Omental fat pad (tissue), 4 donors: ENCODE measurements at places on chromosomes 4 and X. TPM values are rescaled to one million over a fixed set of nuclear protein-coding genes. Genes with fewer than 3 reads are reported as not detected.

The STBD1 gene
- total RNA-seq = 12.8 TPM

DNA sequence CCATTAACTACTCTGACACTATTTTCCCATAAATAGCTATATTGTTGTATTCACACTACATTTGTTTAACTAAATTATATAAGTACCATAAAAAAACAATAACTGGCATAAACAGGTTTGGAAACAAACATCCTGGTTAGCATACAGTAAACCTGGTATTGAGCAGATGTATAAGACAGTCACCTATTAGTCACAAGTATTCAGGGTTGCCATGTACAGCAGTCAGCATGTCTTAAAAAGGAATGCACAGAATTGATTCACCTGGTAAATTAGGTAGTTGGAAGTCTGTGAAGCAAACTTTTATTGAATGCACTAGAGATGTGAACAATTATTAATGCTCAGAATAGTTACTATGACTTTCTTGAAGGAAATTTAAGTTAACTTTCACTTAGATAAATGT, 137.9 kb downstream of the FAM13A start:
- no peak for DNase-seq

The SPANXB1 gene
- not detected for total RNA-seq

- no peak for DNase-seq
These were observed 27.3 kb downstream of the WDR1 start for GRCh38 chr4:10089346-10089745.

DNA sequence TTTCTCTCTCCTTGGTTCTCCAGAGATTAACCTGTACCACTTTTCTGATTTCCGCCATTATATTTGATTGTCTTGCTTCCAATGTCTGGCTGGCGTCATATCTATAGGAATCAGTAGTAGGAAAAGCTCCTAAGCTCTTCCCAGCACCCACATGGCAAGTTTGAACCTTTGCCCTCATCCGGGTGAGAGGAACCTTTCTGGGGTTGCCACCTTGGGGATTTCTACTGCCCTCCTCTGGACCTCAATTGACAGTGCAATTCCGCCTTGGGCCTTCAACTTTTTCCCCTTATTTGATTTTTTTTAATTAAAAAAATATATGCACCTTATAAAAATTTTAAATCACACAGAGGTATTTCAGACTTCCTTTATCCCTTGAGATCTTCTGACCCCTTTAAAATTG, 2.0 kb upstream of the CXorf66 start:
- no peak for DNase-seq

GRCh38 chrX:66014556-66014955, 25.3 kb downstream of the VSIG4 start:
- no peak for DNase-seq

GRCh38 chr4:2256781-2257191, 5.1 kb downstream of the MXD4 start:
- DNase-seq = peak; percentile 11

DNA sequence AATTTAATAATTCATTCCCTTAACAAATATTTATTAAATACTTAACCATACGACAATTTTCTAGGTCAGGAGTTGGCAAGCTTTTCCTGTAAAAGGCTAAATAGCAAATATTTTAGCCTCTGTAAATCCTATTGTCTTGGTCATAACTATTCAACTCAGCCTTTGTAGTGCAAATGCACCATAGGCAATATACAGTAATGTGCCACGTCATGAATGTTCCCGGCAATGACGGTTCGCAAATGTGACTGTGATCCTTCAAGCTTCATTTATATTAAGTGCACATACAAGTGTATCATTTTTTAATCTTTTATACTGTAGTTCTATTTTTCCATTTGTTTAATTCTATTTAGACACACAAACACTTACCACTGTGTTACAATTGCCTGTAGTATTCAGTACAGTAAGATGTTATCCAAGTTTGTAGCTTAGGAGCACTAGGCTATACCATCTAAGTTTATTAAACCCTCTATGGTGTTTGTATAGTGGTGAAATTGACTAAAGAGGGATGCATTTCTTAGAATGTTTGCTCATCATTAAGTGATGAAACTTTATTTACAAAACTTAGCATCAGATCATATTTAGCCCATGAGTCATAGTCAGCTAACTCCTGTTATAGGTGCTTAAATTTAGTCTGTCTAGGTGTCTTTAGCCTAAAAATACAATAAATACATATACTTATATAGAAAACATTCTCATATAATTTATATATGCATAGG, 553.6 kb downstream of the STPG2 start:
- DNase-seq = no peak

DNA sequence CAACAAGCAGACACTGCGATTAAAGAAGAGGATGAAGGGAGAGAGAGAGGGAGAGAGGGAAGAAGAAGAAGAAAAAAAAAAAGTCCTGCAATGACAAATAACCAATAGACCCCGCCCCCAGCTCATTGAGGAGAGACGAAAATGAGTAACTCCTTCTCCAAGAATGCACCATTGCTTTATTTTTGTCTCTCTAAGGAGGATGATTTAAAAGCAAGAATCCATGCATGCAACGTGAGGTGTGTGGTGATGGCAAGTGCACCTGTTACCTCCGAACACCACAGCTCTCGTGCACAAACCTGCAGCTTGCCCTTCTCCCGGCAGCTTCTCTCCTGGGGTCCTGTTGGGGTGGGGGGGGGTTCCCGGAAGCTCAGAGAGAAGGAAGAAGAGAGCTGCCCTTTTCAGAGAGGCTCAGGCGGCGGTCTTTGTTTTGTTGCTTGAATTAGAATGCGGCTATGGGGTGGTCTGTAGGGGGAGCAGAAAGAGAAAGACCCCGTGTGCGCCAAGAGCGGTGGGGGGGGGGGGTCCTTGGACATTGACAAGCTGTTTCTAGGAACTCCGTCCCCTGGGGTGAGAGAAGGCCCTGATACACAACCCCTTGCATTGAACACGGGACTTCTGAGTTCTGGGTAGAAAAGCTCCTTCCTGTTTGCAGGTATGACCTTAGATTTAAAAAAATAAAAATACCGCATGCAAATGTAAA, 100.7 kb downstream of the CRLF2 start:
- DNase-seq = no peak

- no peak for DNase-seq
These were observed 12.5 kb downstream of the HS3ST1 start for GRCh38 chr4:11416071-11416766.

GRCh38 chr4:84847978-84848377, 118.5 kb downstream of the WDFY3 start:
- no peak for DNase-seq

The TRAM1L1 gene
- 1.2 TPM for total RNA-seq
